ENCODE measurements at places on chromosomes 2 and 18.

GRCh38 chr2:97673182-97673914 is 3.8 kb downstream of the C2orf92 start:
- no peak for DNase-seq

DNA sequence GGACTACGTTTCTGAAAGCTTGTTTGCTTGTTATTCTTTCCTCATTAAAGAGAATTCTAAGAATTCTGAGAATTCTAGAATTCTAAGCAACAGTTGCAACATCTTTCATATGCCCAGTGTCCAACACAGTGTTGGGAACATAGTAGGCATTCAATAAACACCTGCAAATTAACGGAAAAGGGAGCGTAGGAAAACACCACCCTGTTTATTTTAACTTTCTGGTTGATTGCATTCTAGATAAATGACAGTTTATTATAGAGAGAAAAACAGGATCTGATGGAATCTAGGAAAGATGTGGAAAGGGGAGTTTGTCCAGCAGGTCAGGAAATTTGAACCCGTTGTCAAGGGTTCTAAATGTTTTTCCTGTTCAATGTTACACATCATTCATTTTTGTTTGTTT is 24.2 kb upstream of the EFEMP1 start:
- no peak for DNase-seq

DNA sequence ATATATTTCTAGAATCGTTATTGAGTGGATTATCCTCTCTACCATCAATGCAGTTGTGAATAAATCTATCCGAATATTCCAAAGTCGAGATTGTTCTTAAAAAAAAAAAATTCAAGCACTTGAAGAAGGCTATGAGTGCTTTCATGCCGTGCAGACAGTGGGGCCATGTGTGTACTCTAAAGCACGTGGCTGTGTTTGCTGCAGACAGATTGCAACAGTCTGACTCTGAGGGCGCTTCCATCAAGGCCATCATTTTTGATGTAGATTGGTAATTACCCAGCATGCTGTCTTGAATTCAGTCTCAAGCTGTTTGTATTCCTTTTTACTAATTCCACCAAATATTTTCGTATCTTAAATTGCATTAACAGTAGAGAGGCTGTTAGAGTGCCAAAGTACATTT is 325.9 kb upstream of the LINC00305 start:
- DNase-seq = no peak

DNA sequence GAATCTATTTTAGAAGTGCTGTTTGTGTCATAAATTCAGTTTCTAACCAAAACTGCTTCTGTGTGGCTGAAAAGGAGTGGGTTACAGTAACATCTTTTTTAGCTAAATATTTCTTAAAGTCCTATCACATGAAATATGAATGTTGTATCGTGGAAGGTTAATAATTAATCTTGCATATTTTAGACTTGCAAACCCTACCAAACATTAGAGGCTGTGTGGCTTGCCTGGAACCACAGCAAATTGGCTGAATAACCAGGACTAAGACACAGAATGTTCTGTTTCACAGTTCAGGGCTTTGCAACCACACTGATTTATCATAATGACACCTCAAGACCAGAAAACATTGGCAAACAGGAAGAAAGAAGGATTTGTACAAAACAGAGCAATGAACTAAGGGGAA is 208.9 kb upstream of the CNTNAP5 start:
- no peak for DNase-seq

- no peak for DNase-seq
Observed at GRCh38 chr2:235951493-235951892, 216.7 kb downstream of the GBX2 start.

GRCh38 chr2:231674587-231675338 is 33.6 kb upstream of the PTMA start:
- peak; percentile 78 for DNase-seq

GRCh38 chr18:80232710-80233109 is 14.6 kb downstream of the PARD6G start:
- no peak for DNase-seq

DNA sequence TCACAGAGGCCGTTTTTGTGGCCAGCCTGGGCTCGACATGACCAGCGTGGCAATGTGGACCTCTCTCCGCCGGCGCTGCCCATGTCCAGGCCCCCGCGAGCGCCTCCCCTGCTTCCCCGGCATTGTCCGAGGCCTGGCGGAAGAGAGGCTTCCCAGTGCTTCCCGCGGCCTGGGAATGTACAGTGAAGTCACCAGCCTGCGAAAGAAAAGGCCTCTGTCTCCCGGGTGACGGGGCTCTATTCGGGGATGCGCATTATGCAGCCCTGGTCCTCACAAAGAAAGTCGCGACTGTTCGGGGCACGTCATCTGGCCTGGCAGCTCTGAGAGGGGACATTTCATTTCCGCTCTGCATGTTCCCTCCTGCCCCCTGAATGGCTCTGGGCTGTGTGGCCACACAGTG is 109.2 kb upstream of the AGAP1 start:
- DNase-seq = peak; percentile 91

DNA sequence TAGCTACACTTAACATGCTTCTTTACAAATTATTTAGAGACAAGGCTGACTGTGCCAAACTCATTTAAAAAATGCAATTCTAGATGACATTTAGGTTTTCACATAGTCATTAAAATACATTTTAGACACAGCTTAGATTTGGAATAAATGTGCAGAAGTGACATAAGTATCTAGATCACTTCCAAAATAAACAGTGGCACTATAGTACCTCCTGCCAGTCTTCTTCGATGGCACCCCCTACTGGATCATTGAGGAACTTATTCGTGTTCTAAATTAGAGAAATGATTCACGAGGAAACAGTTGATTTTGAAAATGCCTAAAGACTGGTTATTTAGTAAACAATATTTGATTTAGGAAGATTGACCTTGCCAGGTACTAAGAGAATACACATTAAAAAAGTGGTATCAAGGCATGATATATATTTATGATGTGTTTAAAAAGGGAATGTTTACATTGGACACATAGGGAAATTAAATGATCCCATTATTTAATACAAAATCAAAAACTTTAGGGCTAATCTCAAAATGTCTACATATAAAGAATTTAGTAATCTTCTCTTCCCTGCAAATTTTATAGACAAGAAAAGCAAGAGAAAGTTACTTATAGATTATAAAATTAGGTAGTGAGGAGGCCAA is 323.9 kb downstream of the XIRP2 start:
- peak; percentile 33 for DNase-seq

GRCh38 chr18:79616651-79617510 is 62.7 kb upstream of the CTDP1 start:
- DNase-seq = no peak

- no peak for DNase-seq
Observed at GRCh38 chr2:136325844-136326331, 207.9 kb upstream of the CXCR4 start.

DNA sequence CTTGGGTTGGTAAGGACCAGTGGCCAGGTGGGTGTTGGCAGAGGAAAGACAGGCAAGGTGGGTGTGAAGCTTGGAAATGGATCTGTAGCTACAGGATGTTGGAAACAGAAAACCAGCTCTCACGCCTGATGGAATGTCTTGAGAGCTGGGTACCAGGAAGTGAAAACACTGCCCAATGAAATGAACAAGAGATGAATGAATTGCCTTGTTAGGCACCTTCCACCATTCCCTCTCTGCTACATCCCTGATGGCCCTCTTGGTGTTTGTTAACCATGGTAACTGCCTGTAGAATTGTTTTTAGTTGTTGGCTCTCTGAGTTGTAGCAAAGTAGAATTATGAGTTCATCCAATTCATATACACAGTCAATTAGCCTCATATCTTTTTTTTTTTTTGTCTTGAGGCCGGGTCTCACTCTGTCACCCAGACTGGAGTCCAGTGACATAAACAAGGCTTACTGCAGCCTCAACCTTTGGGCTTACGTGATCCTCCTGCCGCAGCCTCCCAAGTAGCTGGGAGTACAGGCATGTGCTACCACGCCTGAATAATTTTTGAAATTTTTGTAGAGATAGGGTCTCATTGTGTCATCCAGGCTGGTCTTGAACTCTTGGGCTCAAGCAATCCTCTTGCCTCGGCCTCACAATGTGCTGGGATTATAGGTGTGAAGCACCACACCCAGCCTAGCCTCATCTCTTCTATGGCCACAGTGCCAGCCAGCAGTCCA is 9.5 kb downstream of the KCMF1 start:
- DNase-seq = no peak

DNA sequence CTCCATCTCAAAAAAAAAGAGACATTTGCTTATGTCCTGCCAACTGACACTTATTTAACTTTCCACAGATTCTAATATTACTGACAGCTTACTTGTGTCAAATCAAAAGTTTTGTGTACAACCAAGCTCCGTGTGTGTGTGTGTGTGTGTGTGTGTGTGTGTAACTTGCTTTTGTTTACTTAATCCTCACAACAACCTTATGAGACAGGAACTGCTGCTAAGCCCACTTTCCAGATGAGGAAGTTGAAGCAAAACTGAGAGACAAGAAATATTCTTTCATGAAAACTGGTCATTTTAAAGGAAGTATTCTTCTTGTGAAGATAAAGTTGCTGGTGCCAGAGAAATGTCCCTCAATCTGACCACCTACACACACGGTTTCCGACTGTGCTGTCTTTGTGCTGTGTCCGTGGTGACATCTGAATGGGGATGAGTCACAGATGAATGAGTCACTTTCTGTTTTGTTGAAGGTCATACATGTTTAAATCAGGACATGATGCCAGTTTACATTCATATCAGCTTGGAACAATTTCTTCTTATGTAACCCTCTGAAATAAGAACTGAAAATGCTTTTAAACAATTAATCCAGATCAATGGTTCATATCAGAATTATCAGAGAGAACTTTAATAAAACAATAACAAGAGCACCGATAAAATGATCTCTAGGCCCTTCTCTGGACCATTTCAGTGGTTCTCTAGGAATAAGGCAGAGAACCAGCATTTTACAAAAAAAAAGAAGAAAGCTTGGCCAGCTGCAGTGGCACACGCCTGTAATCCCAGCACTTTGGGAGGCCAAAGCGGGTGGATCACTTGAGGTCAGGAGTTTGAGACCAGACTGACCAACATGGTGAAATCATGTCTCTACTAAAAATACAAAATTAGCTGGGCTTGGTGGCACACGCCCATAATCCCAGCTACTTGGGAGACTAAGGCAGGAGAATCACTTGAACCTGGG is 95.5 kb downstream of the THNSL2 start:
- peak; percentile 41 for DNase-seq

DNA sequence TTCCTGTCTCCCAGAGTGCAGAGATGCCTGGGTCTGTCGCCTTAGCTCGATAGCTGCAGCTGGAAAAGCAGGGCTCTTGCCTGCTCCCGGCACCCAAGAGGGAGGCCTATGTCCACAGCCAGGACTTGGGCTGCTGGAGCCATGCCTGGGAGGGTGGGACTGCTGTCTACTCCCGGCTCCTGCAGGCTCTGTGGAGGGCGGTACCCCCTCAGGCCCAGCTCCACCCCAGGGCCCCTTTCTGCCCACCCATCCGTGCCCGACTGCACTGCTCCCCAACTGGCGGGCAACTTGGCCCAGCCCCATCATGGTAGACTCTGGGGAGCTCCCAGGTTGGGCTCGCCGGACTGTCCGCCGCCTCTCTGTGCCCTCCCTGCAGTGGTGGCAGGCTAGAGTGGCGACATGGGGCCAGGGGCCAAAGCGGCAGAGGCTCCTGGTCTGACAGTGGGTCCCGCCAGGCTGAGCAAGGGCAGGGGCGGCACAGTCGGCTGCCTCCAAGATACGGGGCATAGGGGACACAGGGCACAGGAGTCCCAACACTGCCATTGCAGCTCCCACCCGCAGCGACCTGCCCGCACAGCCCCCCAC is 901.0 kb downstream of the CCDC85A start:
- no peak for DNase-seq

DNA sequence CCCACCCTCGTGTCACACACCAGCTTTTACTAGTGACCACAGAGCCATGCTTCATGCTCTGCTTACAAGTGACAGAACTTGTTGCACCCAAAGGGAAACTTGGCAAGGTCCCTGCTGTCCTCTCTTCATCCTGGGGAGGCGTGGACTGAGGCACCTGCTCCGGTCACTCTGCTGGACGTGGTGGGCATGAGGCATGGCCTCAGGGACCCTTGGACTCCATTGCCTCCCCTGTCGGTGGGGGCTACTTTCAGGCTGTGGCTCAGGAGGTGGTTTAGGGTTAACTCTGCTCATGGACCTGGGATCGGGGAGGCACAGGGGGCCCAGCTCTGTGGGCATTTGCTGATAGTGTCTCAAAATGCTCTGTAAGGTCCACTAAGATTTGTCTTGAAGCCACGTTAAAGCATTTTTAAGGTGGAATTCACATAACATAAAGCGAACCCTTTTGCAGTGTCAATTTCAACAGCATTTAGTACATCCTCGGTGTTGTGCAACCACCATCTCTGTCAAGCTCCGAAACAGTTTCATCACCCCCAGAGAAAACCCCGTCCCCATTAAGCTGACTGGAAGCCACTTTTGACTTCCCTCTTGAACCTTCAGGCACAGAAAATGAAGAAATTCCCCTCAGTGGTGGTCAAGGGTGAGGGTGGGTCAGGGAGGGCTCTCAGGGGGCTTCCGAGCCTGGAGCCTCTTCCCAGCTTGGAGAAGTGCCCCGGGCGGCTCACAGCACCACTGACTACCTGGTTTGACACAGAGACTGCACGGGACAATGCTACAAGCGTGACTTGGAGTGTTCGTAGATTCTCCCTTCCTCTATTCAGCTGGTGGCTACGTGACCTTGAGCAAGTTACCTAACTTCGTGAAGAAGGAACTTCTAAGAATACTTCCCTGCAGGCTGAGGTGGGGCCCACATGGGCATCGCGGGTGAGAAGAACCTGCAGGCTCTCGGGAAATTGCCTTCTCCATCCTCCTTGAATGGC is 100.0 kb upstream of the HDAC4 start:
- no peak for DNase-seq

- DNase-seq = no peak
Observed at GRCh38 chr18:62399781-62400308, 74.7 kb downstream of the TNFRSF11A start.

DNA sequence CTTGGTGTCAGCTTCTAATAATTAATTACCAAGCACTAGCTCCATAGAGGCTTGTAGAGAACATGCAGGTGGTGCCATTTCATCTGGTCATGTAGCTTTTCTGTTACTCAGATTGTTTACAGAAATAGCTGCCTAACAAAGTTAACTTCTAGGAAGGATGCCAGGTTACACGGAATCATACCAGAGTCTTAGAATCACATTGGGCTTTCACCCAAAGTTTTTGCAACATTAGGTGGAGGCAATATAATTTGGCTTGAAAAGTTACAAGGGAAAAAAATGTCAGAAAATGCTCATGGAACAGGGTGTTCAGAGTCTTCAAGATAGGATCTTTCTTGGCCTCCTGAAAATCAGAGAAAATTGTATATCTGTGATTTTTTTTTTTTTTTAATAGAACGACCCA is 135.6 kb downstream of the ARHGAP15 start:
- no peak for DNase-seq

GRCh38 chr2:50680646-50681045 is 351.3 kb downstream of the NRXN1 start:
- no peak for DNase-seq

- no peak for DNase-seq
Observed at GRCh38 chr2:69020496-69021426, 7.8 kb downstream of the ANTXR1 start.

GRCh38 chr18:61998957-61999356 is 106.2 kb upstream of the RNF152 start:
- no peak for DNase-seq

DNA sequence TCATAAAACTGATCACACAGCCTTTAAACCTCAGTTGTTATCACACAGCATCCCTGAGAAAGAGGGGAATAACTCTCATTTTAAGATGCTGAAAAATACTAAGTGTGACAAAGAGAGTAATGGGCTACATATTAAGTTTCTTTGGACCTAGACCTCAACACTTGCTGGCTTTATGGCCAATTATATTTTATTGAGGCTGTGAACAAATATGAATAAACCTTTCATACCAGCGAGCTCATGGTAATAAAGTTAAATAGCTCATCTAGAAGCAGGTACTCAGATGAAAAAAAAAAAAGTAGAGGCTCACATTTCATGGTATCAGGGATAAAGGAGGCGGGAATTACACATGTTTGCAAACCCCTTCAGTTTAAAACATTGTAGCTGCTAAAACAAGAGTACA is 75.7 kb downstream of the DOCK10 start:
- DNase-seq = no peak
